Bronchial epithelial cell (primary cell): ENCODE measurements at places on chromosomes 2 and 18. TPM values are rescaled to one million over a fixed set of nuclear protein-coding genes. Genes with fewer than 3 reads are reported as not detected.

The YWHAQ gene
- 176 and 278 TPM in 2 replicates for total RNA-seq

The RAX gene
- not detected in 2 replicates for total RNA-seq

The NR4A2 gene
- total RNA-seq: under 0.01 and 0.26 TPM in 2 replicates

DNA sequence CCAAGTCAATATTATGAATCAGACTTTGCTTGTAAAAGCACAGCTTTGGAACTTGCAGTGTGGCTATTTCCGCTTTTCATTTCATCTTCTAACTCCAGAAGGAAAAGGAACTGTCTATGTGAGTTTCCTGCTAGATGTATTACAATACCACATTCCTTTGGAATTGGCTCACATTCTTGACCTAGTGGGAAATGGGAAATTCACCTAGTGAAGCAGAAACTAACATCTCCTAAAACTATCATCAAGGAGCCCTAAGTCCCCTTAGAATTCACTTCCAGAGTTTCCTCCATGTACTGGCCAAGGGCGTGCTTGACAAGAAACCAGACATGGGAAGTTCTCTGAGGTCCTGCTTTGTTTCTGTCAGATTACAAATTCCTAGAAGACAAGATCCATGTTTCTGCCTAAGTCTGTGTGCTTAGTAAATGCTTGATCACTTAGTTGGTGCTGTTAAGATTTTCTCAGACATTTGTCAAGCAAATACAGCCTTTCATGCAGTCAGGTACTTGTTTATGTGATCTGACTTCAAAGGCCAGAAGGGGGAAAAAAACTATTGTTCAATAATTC, 275.7 kb upstream of the FN1 start:
- DNase-seq: peak; percentile 91

GRCh38 chr2:118641711-118642110, 205.7 kb downstream of the EN1 start:
- no peak for DNase-seq

DNA sequence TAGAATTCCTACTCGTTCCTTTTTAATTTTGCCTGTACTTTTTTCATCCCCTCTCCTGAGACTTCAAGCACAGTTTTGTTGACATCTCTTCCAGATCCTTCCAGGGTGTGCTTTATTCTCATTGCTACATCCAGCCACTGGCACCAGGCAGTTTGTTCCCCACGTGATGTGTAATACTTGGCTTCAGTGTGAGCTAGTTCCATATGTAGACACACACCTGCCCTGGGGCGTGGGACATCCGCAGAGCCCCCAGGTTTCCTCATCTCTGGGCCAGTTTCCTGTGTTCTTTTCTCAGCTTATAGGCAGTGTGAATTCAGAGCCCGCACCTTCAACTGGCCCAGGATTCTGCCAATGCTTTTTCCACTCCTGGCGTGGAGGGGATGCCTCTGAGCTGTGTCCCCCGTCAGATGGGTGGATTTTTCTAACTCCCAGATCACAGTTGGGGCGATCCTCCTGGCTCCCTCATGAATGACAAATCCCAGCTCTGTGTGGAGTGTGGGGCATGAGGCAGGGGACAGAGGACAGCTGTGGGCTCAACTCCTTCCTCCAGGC, 46.6 kb downstream of the DIPK1C start:
- no peak for DNase-seq
